Psoas muscle (tissue), 8 donors: ENCODE measurements at places on chromosomes 1 and 21.
A peak's percentile ranks its signal among the peaks of the same experiment; 100 is the strongest.

GRCh38 chr1:30965924-30966599, 57.5 kb upstream of the SDC3 start:
- DNase-seq: no peak

- no peak for DNase-seq
These were observed 24.4 kb downstream of the RRAGC start for GRCh38 chr1:38834937-38835827.

DNA sequence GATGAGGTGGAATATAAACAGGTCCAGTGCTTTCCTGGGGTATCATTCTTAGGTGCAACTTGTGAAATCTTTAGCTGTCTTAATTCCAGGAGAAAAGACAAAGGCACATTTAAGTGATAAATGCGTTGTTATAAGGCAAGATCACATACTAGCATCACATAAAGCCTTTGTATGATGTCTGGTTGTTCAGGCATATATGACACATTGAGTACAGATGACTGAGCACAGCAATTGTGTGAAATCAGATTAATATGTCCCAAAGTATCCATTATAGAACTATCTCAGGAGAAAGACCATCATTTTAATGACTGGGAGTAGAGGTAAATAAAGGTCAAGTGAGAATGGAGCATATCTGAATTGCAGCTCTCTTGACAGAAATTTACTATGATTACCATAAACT, 205.1 kb downstream of the PTGER3 start:
- DNase-seq: no peak

- DNase-seq: no peak
These were observed 22.2 kb upstream of the IFFO2 start for GRCh38 chr1:18978706-18979105.

DNA sequence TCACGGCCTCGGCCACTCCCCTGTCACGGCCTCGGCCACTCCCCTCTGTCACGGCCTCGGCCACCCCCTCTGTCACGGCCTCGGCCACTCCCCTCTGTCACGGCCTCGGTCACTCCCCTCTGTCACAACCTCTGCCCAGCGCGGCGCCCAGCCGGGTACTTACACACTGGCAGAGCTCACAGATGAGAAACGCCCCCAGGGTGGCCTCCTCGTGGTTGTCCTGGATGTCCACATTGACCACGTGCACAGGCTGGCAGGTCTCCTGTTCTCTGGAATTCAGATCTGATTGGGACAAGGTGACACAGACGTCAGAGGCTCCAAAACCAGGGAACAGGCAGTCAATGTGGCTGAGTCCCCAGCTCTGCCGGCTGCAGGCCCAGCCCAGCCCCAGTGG, 3.3 kb upstream of the TMEM240 start:
- DNase-seq: peak; percentile 80

- no peak for DNase-seq
These were observed 664.0 kb downstream of the SMYD3 start for GRCh38 chr1:245843101-245843500.

DNA sequence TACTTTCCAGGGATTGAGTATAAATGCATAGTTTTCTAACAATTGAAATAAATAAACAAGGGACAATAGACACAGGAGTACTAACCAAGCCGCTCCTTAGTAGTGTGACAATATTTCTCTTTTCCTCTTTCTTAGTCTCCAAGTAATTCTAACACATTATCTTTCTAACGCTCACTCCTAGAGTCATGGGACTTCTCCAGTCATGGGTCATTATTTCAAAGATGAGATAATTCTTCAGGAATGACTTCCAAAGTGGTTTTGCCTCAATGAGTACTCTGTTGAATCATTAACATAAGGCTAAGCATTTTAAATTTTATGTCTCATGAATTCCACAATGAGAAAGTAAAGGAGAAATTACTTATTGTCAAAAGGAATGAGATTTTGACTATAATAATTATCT, 605.8 kb upstream of the ADAMTS5 start:
- no peak for DNase-seq

DNA sequence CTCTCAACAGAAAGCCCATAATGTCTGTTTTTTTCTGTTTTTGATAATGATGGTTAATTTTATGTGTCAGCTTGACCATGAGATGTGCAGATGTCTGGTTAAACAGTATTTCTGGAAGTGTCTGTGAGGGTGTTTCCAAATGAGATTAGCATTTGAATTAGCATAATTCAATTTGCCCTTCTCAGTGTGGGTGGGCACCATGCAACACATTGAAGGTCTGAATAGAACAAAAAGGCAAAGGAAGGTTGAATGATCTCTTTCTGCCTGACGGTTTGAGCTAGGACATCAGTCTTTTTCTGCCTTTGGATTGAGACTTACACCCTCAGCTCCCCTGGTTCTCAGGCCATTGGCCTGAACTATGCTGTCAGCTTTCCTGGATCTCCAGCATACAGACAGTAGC, 34.9 kb upstream of the SPATA6 start:
- no peak for DNase-seq
